Stimulated activated CD4-positive, alpha-beta T cell treated with anti-CD3 and anti-CD28 coated beads, TNF-alpha, amount 100 ng/mL, for 1 hour (primary cell): ENCODE measurements at places on chromosomes 5 and 9.

- no peak for DNase-seq
Observed at GRCh38 chr5:79518718-79519117, 4.8 kb upstream of the HOMER1 start.

- no peak for DNase-seq
Observed at GRCh38 chr5:18553269-18553668, 919.0 kb downstream of the TAF11L14 start.

- no peak for DNase-seq
Observed at GRCh38 chr9:111474385-111474784, 9.8 kb downstream of the ECPAS start.

DNA sequence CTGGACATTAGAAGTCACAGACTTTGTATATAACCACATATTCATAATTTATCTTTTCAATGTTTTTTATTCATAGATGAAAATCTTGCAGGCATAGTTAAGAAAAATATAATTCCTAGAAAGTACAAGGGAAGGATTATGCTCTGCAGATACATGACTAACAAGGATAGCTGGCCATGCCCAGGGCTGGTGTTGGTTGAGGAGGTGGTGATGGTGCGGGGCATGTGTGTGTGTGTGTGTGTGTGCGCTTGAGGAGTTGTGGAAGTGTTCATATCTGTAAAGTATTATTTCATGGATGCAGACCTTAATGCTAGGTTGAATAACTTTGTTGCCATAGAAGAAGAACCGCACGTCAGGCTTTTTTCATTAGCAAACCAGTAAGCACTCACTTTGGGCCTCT, 1.3 kb downstream of the S1PR3 start:
- no peak for DNase-seq

GRCh38 chr5:40911266-40911665, 2.0 kb downstream of the C7 start:
- no peak for DNase-seq

DNA sequence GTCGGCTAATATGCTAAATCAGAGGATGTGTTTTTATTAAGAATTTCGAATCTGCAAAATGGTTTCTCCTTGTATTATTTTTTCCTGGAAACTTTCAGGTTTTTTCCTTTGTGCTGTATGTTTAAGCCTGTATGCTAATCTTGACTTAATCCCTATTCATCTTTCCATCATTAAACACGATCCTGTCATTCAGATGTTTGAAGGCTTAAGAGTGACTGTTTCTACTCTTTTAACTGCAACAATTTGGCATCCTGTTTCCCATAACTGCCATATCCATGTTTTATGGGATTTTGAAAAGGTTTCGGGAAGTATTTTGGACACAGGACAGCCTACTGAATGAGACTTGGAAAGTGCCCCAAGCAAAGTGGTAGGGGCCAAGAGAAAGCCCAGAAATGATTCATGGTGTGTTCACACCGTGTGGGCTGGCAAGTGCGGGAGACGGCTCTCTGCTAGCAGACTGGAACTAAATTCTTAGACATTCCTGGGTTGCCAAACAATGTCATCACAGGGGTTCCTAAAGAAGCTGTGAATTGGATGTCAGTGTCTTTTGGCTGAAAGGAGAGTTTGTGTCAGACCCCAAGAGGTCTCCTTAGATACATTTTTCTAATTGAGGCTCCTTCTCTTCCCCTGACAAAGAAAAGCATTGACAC, 125.4 kb upstream of the ADAMTS16 start:
- DNase-seq: no peak

- DNase-seq: no peak
Observed at GRCh38 chr9:81605170-81605670, 84.1 kb downstream of the TLE1 start.

DNA sequence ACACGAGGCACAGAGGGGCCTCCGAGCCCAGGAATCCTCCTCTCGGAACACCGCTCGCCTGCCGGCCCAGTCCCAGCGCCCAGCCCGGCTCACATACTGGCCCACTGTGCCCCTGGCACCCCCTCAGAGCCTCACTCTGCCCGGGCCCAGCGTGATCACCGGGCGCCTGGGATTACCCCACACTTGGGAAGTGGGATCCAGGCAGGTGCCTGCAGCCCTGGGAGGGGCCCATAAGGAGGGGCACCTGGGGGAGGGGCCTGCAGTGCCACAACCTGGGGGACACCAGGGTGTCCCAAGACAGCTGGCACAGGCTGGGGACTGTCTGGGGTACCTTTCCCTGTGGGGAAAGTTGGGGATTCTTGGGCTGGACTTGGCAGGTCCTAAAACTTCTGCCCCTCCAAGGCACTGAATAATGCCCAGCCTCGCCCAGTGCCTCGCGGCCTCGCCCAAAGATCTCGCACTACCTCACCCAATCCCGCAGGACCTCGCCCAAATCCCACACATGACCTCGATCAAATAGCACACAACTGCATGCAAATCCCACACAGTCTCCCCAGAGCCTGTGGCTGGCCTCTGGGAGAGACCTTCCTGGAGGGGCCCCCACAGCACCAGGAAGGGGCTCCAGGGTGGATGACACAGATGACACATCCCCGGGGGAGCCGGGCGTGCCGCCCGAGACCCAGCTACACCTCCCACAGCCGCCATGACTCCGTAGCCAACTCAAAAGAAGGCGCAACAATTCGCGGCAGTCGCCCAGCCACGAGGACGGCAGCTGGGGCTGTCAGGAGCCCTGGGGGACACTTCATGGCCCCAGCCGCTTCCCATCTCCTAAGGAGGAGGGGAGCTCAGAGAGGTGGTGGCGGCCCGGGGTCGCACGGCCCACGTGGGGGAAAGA, 13.7 kb downstream of the NOTCH1 start:
- no peak for DNase-seq

DNA sequence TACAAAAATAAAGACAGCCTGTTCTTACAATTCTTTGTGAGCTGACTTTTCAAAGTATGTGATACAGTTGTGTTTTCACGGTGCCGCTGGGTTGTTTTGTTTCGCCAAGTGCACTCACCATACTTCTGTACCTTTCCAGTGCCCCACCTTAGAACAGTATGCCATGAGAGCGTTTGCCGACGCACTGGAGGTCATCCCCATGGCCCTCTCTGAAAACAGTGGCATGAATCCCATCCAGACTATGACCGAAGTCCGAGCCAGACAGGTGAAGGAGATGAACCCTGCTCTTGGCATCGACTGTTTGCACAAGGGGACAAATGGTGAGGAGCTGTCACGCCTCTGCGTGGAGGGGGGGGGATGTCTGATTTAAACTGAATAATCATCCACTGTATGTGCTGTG, 12.9 kb downstream of the CCT5 start:
- DNase-seq: no peak

DNA sequence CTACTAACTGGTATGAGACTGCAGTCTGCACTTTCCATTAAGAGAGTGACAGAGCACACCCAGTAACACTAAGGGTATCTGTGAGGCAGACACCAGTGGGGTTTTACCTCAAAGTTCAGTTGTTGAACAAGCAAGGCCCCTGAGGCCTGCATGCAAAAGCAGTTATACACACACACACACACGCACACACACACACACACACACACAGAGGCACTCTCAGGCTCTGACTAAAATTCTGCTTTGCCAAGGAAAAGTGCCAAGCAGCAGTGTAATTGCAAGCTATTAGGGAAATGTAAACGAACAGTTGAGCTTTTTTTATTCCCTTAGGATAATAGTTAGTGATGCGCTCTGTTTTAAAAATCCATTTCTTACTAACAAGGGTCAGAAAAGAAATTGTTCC, 377.1 kb downstream of the SPOCK1 start:
- no peak for DNase-seq

DNA sequence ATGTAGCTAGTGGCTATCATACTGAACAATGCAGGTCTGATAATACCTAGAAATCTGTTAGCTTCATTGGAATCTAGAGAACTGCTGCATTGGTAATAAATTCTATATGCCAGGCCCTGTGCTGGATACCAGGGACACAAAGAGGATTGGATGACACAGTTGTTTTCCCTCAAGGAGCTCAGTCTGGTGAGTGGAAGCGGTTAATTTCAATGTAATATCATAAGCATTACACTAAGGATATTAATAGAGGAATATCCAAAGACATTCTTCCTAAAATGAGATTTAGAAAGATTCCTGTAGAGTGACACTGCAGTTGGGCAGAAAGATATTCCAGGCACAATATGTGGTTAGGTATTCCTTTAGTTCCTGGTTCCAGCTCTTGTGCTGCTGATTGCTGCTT, 5.9 kb downstream of the CMYA5 start:
- DNase-seq: no peak

- DNase-seq: no peak
Observed at GRCh38 chr5:77697692-77698091, 59.2 kb upstream of the OTP start.

GRCh38 chr9:20553558-20554149, 68.6 kb downstream of the MLLT3 start:
- DNase-seq: no peak

DNA sequence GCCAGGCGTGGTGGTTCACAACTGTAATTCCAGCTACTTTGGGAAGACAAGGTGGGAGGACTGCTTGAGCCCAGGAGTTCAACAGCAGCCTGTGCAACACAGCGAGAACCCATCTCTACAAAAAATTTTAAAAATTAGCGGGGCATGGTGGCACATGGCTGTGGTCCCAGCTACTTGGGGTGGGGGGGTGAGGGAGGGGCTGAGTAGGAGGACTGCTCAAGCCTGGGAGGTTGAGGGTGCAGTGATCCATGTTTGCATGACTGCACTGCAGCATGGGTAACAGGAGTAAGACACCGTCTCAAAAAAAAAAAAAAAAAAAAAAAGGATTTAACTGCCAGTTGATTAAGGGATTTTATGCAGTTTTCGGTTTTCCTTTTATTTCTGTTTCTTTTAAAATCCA, 65.0 kb downstream of the PTBP3 start:
- DNase-seq: no peak

GRCh38 chr9:38620483-38621433, at the start of gene ANKRD18A:
ANKRD18A (minus strand) TSS chr9:38620596; CDS start chr9:38620285, 311 bp downstream.
- DNase-seq: peak; percentile 48

GRCh38 chr9:105308461-105309341, 64.2 kb downstream of the SLC44A1 start:
- no peak for DNase-seq

- DNase-seq: no peak
Observed at GRCh38 chr5:158079097-158079496, 220.2 kb upstream of the CLINT1 start.

- DNase-seq: no peak
Observed at GRCh38 chr9:92480291-92480771, 2.0 kb downstream of the ASPN start.

DNA sequence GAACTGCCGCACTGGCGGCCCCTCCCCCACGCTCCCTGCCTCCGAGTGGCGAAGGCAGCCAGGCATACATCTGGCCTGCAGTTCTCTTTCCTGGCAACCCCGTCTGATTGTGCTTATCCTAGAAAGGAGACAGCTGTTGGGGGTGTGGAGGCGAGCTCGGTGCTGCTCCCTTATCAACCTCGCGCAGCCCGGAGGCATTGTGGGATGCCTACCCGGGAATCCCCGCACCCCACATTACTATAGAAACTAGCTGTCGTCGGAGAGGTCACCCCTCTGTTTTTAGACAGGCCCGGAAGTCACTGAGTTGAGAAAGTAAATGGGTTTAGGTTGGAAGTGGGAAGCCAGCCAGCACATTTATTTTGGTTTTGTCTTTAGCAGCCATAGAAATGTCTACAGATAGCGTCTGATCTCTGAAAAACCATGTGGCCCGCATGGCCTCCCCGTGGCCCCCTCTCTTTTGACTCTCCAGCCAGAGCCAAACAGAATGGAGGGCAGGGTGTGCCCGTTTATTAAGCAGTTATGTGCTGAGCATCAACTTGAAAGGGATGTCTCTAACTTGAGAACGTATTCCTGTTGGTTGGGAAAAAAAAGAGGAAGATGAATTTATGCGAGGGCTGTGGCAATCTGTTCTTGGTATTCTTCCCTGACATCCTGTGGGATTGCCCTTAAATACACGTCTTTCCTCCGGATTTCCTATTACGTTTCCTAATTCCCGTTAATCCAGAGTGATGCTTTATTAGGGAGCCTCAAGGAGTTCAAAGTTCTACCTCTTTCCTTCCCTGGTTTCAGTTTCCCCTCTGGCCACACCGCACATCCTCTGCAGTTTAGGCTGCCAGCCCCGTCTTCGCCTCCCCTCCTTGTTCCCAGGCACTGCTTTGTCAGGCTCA, 3.9 kb downstream of the STC2 start:
- DNase-seq: no peak

DNA sequence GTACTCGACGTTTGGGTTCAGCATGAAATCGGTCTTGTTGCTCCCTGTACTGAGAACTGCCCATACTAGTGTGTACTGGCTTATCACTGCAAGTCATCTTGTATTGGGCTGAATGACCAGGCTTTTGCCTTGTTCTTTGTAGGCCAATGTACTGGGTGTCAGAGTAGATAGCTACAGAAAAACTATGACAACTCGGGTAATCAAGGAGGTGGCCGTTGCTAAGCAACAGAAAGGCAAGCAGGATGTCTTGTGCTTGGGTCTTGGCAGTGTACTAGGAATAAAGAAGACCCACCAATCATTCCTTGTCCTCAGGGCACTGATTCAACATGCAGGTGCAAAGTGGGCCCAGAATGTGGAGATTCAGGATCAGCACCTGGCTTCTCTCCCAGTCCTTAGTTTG, 11.9 kb upstream of the SHISAL2B start:
- no peak for DNase-seq

GRCh38 chr5:43563321-43563720, 6.4 kb upstream of the PAIP1 start:
- DNase-seq: no peak

DNA sequence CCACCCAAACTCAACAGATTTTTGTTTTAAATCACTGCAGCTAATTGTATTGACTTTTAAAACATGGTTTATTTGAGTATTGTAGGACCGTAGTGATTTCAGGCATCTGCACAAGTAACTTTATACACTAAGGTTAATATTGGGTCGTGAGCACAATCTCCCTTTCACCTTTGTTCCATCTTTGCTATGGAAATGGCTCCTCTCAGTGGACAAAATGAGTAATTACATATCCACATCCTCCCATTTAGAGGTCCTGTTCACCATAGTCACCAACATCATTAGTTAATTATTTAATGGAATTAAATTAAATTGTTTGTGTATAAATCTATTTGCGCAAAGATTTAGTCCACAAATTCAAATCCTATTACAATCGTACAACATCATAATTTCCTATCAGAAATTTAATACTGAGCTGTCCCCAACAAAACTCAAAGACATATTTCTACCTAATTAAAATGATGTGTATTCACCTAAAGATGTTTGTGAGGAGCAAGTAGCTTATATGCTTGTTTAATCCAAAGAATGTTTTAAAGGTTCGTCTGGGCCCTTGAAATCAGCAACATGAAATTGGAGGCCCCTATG, 173.0 kb upstream of the DAPK1 start:
- DNase-seq: no peak
